Activated T-helper 1 cell treated with anti-CD3 and anti-CD28 coated beads, Interleukin-2, amount 50 U/mL, for 16 hours (primary cell): ENCODE measurements at places on chromosomes 4 and X.

DNA sequence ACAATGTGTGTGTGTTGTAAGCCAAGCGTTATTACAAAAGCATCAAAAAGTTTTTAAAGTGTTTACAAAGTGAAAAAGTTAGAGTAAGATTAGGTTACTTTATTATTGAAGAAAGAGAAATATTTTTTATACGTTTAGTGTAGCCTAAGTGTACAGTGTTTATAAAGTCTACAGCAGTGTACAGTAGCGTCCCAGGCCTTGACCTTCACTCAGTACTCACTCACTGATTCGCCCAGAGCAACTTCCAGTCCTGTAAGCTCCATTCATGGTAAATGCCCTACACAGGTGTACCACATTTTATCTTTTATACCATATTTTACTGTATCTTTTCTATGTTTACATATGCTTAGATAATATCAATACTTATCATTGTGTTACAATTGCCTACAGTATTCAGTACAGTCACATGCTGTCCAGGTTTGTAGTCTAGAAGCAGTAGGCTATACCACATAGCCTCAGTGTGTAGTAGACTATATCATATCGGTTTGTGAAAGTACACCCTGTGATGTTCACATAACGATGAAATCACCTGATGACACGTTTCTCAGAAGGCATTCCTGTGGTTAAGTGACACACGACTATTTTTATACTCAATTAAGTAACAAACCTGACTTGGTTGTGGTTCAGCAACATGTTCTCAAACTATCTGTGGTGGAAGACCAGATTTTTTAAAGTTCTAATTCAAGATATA, 152.0 kb upstream of the EDNRA start:
- DNase-seq: no peak

DNA sequence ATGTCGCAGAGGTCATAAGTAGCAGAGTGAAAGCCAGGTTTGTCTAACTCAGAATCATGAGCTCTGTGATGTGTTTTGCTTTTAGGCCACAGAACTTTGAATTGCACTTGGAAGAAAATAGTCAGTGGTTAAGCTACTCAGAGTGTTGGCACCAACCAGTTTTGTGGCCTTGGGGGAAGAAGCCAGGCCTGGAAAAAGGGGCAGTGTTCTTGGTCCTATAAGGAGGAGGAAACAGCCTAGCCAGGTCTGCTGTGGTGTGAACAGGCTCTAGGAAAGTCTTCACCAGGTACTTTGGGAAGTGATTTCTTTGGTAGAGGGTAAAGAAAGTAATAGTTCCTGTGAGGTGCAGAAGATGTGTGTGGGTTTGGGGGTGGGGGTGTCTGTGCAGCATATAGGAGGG, 49.2 kb downstream of the FHIP1A start:
- DNase-seq: no peak

DNA sequence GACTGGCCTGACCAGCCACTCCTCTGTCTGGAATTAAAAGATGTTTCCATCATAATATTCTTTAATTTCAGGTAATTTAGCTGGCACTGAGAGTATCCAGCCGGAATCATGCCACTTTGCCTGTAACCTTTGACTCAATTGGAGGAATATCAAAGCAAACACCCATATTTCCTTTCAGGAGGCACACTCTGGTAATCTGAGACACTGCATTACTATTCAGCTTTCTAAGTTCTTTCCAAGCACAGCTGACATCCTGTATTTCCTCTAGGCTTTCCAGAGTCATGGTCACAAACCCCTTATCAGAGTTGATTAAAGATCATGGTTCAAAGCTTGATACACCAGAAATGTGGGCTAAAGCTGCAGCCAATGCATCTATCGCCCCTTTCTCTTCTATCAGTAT, 29.3 kb downstream of the INTS12 start:
- no peak for DNase-seq

DNA sequence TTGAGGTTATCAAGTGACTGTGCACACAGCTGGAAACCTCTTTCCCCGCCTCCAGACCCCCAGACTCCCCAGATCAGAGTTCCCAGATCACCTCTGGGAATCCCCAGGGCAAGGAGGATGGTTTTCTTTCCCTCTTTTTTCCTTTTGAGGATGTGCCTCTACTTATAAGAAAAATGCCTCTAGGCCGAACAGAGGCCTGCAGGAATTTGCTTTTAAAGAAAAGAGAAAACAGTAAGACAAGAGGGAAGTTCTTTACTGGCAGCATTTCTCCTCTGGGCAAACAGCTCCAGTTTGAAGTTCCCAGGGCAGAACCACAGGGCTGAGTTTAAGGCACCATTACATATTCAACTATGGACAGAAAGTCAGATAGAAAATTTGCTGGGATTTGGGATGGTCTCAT, 837.9 kb upstream of the LCORL start:
- no peak for DNase-seq

DNA sequence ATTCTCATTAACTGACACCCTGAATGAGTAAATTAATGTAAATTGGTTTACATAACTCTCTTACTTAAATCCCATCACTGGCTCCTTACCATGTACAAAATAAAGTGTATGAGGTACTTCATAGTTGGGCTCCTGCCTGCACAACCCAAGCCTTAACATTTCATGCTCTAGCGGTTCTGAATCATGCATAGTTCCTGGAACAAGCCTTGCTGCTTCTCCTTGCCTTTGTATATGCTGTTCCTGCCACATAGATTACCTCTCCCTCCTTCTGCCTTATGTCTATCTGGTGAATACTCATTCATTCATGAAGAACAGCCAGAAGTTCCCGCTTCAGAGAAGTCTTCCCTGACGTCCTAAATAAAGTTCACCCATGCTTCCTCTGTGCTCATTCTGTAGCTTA, 594.7 kb downstream of the SMARCA1 start:
- DNase-seq: no peak

DNA sequence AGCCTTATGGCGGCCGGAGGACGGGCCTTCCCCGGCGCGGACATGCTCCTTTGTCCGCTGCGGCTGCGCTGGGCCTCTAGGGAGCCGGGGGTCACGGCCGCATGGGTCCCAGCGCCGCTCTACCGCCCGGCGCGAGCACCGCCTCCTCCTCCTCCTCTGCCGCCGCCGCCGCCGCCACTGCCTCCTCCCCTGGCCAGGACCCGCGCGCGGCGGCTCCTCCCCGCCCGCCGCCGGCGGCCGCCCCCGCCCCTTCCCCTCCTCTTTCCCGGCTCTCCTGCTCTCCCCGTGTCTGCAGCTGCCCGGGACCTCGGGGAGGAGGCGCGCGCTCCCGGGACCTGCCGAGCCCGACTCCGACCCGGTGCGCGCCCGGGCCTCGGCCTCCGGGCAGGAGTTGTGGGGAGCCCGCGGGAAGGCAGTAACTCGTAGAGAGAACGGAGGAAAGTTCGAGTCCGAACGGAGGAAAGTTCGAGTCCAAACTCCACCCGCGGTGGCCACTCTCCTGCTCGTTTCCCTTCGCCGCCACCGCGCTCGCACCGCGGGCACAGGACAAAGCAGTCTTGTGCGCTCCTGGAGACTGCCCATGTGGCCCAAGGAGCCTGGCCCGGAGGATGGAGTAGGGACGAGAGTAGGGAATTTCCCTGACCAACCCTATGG, at the start of gene ADGRA3:
Gene ADGRA3, minus strand, starts transcription at position 179 of the 654 bp plus-strand sequence. CDS start 282 bp downstream, outside the sequence.
- DNase-seq: no peak

GRCh38 chr4:123939621-123940020, 543.0 kb downstream of the SPRY1 start:
- DNase-seq: no peak

DNA sequence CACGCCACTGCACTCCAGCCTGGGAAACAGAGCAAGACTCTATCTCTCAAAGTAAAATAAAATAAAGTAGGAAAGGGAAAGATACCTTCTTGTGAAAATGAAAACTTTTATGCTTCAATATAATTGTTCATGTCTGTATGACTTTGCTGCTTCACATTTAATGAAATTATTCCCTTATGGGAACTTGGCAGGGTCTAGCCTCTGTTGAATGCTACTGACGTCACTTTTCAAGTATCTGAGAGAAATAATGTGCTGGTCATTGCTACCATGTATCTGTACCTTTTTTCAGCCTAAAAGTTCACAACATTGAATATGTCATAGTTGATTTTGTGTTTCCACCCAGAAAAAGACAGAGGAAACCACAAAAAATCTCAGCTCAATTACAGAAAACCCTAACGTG, 65.2 kb downstream of the PRDM5 start:
- no peak for DNase-seq

GRCh38 chr4:172188248-172188988, 375.2 kb downstream of the GALNTL6 start:
- no peak for DNase-seq

- no peak for DNase-seq
These were observed 72.9 kb upstream of the GYPA start for GRCh38 chr4:144213371-144213770.

- DNase-seq: no peak
These were observed 122.5 kb upstream of the TSPAN5 start for GRCh38 chr4:98780926-98781325.

- no peak for DNase-seq
These were observed 843 bp downstream of the RPL34 start for GRCh38 chr4:108620933-108621905.

GRCh38 chr4:30989508-30989907, 269.3 kb downstream of the PCDH7 start:
- no peak for DNase-seq

- no peak for DNase-seq
These were observed 14.4 kb upstream of the VCX start for GRCh38 chrX:7828594-7828993.

- DNase-seq: no peak
These were observed 41.0 kb downstream of the FNIP2 start for GRCh38 chr4:158809611-158810486.

- no peak for DNase-seq
These were observed 21.8 kb upstream of the IQSEC2 start for GRCh38 chrX:53303195-53303594.

DNA sequence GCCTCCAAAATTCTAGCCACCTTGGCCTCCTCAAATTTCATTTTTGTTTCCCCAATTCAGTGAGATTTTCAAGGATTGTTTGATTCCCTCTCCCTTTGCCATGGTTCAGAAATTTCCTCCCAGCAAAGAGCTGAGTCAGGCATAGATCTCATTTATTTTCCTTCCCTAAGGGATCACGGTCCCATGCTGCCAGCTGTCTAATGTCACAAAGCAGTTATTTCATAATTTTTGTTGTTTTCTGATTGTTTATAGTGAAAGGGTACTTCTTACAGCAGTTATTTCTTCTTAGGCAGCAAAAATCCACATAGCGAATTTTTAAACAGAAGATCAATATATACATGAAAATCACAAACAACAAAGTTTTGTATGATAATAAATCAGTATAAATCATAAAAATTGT, 470.5 kb upstream of the MAGEB18 start:
- DNase-seq: no peak

DNA sequence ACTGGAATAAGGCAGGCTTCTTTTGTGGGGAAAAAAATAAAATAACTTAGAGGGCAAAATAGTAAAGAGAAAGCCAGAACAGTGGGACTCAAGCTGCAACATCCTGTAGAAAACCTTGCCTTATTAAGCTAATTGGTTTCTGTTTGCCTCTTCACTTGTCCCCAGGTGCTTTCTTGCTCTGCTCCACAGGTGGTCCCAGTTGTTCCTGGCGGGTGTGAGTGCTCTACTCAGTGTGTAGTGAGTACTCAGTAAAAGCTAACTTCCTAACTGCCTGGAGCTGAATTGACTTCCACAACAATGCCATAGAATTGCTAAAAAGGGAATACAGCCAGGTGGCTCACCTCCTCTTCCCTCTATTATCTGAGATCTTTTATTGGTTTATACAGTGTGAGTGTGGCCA, 930.2 kb downstream of the C4orf33 start:
- DNase-seq: no peak

- DNase-seq: no peak
These were observed 755.1 kb upstream of the IGFBP7 start for GRCh38 chr4:57865264-57865663.

DNA sequence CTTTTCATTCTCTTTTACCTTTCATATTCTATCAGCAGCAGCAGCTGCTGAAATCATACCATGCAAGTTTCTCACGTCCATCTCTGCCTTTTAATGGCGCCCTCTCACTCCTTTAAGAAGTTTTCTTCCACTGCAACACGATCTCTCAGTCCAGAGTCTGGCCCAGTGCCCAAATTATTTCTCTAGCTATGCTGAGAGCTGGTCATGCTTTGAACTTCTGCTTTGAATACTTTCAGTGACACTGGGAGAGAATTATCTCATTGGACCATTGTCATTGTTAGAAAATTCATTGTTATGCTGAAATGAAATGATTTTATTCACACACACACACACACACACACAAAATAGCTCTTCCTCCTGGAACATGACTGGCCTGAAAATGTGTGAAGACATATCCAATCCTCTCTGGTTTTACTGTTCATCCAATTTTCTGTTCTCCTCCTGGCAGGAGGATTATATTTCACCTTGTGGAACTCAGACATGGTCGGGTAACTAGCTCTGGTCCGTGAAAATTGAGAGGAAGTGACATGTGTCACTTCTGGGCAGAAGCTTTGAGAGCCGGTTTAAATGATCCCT, 1.3 kb upstream of the PDHA1 start:
- no peak for DNase-seq

- no peak for DNase-seq
These were observed 1165.8 kb upstream of the ADGRL3 start for GRCh38 chr4:60034361-60034760.

- DNase-seq: no peak
These were observed 38.9 kb downstream of the NOP14 start for GRCh38 chr4:2924286-2924685.

- no peak for DNase-seq
These were observed 13.0 kb downstream of the AMMECR1 start for GRCh38 chrX:110304884-110305283.

- DNase-seq: no peak
These were observed at the start of gene PSAPL1 for GRCh38 chr4:7434766-7435150. TSS of gene PSAPL1 (minus strand) at chr4:7434930. CDS start at chr4:7434879, 51 bp downstream.

DNA sequence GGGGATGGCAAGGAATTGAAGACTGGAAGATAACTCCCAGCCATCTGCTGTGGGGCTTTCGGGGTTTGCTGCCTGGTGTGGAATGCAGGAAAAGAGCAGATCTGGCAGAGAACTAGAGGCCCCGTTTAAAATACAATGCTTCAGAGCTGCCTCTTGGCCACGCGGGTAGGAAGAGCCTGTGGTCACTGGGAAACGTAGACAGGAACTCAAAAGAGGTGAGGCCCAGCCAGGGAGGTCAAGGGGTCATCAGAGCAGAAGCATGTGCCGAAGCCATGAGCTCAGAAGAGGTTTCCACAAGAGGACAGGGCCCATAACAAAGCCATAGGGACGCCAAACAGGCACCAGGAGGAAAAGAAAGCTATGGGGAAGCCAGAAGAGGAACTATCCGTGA, 14.5 kb upstream of the STS start:
- no peak for DNase-seq

- DNase-seq: no peak
These were observed 72.9 kb downstream of the CLDN34 start for GRCh38 chrX:10039821-10040793.

- no peak for DNase-seq
These were observed 529.6 kb downstream of the ZNF674 start for GRCh38 chrX:46015653-46016052.

DNA sequence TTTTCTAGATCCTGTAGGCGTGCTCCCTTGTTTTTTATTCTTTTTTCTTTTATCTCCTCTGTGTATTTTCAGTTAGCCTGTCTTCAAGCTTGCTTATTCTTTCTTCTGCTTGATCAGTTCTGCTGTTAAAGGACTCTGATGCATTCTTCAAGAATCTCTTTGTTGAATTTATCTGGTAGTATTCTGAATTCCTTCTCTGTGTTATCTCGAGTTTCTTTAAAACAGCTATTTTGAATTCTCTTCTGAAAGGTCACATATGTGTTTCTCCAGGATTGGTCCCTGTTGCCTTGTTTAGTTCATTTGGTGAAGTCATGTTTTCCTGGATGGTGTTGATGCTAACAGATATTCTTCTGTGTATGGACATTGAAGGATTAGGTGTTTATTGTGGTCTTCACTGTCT, 15.3 kb downstream of the RAB33B start:
- no peak for DNase-seq

GRCh38 chrX:1802912-1803311, 188.1 kb downstream of the ASMT start:
- no peak for DNase-seq
